ENCODE measurements at places on chromosomes 12 and 14. TPM values are rescaled to one million over a fixed set of nuclear protein-coding genes. Genes with fewer than 3 reads are reported as not detected.

The RFX4 gene
- total RNA-seq, result not detected

The RPGRIP1 gene
- not detected for total RNA-seq

The RAB2B gene
- 15.6 TPM for total RNA-seq

The GPR84 gene
- not detected for total RNA-seq

The EPYC gene
- not detected for total RNA-seq

The AEBP2 gene
- 25.7 TPM for total RNA-seq

The OSGEP gene
- 36.1 TPM for total RNA-seq

The TPH2 gene
- total RNA-seq, result not detected

The SERPINA5 gene
- 76.0 TPM for total RNA-seq

The TAS2R13 gene
- total RNA-seq, result 2.3 TPM
